8988T (cell line): ENCODE measurements at places on chromosomes 11 and 22.
A peak's percentile ranks its signal among the peaks of the same experiment; 100 is the strongest.

DNA sequence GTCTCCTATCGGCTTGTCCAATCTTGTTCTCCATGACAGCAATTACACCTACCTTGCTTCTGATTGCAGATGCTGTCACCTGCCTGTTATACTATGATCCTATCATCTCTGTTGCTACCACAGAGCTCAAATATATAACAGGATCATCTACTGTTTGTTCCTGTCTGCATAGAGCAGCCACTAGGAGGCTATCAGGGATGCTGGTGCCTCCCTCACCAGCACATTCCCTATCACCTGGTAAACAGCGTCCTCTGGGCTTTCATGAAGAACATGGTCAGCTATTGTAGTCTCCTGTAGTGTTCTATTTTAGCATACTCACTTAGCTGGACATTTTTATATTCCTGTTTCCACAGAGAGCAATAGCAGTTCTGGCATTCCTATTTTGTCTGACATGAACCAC is 87.8 kb upstream of the FAT3 start:
- DNase-seq, result no peak

DNA sequence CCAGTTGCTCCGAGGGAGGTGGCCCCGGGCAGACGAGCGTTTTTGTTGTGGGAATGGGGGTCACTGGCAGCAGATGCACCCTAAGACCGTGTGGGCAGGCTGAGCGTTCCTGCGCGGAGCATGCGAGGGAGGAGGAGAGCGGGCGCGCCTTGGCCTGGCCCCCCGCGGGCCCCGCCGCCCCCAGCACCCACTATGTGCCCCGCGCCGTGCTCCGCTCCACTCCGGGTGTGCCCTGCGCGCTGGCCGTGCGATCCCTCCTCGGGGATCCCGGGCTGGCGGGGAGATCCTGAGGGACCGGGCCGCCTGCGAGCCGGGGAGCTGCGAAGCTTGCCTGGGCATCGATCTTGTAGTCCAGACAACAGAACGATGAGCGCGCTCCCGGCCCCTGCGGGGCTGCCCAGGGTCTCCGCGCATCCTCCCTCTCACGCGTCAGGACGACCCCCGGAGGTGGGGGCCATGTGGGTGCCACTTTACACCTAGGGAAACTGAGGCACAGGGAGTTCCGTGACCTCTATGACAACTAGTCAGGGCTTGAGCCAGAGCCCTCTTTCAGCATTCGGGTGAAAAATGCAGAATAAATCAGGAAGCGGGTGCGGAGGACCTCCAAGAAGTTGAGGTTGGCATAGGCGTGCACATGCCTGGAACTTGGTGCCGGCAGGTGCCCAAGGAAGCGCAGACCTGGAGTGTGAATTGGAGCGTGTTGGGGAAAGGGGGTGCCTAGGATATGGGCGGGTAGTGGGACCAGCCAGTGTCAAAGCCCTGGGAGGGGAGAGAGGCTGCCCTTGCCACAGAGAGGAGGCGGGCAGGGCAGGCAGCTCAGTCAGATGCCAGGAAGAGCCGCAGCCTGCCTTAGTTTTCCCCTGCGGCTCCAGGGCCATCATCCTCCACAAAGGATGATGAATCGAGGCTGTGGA is 1.3 kb upstream of the KMT5B start:
- DNase-seq, result peak; percentile 41

DNA sequence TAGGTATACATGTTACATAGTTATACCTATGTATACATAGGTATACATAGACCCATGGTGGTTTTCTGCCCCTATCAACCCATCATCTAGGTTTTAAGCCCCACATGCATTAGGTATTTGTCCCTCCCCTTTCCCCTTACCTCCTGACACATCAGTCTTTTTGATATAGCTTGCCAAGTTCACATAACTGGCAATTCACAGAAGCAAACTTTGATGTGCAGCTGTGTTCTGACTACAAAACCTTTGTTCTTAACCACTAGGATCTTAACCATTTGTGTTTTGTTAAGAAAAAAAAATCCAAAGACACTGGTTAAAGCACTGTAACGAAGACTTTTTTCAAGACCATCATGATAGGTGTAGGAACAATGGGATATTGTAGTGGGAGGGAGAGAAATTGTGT is 42.9 kb upstream of the SLC5A1 start:
- DNase-seq, result no peak

DNA sequence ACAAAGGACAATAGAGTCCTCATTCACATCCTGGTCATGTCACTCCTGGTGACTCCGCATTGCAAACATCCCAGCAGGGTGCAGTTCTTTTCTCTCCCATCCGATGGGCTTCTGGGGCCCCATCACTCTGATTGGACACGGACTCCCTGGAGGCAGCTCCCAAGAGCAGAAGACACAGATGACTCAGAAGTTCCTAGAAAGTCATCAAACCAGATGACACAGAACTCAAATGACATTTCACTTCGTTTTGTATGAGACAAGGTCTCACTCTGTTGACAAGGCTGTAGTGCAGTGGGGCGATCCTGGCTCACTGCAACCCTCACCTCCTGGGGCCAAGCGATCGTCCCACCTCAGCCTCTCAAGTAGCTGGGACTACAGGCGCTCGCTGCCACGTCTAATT is 33.2 kb downstream of the ZNF195 start:
- no peak for DNase-seq

DNA sequence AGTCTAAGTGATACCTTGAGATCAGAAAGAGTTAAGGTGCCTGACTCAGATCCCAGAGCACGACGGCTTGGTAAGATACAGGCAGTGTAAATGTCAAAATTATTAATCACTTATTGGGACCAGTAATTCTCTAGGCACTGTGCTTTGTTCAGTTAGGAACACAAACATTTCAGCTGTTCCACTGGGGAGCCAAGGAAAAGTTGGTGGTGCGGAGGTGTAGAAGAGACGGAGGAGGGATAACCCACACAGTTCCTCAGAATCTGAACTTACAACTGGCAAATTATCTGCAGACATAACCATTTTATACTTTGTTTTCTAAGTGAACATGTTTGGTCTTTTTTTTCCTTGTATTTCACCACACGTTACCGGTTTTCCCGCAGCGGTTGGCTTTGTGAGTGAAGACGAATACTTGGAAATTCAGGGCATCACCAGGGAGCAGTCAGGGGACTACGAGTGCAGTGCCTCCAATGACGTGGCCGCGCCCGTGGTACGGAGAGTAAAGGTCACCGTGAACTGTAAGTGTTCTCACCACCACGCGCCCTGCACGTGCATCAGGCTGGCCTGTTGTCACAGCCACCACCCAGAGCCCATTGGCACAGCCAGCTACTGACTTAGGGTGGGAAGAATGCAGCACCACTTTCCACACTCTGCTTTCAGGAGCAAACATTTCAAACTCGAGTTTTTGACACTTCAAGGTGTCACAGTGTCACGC is 937.0 kb downstream of the NTM start:
- DNase-seq, result no peak

GRCh38 chr11:99176430-99176829 is 155.7 kb downstream of the CNTN5 start:
- DNase-seq, result no peak

DNA sequence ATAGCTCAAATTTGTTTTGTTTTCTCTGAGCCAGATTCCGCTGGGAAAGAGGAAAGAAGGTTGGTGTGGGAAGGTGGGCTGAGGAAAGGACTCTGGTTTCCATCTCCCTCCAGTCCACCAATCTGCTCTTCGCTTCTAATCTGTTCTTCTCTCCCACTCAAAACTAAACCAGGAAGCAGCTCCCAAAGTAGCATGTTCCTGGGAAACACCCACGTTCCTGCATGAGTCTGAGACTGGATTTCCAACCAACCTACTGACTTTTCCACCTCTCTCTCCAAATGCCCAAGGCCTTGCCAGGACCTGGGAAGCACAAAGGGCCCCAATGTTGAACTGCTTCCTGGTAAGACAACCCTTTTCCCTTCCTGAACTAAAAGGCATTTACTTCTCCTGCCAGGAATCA is 110.2 kb downstream of the WT1 start:
- DNase-seq, result no peak

DNA sequence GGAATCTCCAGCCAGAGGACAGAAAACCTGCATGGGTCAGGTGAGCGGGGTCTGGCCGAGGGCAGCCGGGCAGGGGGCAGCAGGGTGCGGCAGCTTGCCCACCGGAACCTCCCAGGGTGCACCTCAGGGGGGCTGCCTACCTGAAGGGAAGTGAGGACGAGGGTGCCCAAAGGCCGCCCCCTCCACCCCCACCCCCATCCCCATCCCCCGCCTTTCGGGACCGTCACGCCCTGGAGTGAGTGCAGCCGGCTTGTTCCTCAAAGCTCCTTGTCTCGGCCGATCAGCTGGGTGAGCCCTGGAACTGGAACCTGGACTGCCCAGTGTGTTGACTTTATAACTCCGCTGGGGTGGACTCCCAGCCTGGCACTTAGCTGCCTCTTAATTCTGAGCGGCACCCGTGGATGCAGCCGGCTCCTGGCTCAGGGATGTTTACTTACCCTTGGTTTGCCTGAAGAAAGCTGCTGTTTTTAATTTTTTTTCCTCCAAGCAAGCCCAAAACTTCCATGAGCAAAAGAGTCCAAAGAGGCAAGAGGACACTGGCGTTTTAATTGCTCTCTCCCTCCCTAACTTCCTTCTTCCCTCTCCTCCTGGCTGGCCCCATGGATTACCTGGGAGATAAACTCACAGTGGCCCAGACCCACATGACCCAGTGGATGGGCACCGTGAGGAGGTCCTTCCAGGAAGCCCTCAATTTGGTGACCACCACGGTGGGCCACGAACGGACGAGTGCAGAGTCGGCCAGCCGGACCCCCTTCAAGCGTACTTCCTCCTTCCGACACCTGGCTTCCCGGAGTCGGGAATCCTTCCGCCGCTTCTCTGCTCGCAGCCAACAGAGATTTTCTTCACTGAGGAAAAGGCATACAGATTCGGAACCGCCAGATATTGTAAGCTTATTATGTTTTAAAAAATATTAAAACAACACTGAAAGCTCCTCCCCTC is 87.8 kb upstream of the CRYBB3 start:
- DNase-seq, result no peak

GRCh38 chr11:85855341-85855656 is at the start of gene CCDC83:
CCDC83 (plus strand) TSS chr11:85855383; CDS start chr11:85865124, 9,741 bp downstream.
- DNase-seq, result no peak

DNA sequence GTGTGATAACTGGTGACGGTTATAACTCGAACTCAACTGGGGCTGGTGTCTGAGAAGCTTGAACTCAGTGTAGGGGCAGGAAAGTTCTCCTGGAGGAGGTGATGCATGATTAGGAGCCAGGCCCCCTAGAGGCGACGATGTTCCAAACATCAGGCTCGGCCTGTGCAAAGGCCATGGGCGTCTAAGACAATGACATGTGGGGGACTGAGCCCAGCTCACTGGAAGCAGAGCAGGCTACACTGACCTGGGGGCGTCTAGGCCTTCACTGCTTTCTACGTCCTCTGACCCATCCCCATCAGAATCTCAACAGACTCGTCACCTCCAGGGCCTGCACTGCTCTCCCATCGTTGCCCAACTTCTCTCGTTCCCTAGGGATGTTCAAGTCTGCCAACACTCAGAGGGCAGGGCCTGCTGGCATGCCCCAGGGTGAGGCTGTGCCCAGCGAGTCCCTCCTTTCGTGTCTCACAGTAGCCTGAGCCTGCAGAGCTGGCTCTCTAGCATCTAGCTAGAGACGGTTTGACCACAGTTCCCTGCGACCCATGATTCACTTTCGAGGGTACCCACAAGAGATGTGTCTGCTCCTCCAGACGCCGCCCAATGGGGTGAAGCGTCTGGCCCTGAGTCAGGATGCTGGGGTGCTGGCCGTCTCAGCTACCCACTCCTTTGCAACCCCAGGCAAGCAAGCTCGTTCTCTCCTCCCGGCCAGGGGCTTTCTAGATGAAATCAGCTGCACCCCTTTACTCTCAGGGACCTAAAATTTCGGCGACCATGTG is 1.1 kb upstream of the ATG16L2 start:
- DNase-seq, result peak; percentile 86

GRCh38 chr22:28703436-28703835 is 23.8 kb upstream of the TTC28 start:
- no peak for DNase-seq

DNA sequence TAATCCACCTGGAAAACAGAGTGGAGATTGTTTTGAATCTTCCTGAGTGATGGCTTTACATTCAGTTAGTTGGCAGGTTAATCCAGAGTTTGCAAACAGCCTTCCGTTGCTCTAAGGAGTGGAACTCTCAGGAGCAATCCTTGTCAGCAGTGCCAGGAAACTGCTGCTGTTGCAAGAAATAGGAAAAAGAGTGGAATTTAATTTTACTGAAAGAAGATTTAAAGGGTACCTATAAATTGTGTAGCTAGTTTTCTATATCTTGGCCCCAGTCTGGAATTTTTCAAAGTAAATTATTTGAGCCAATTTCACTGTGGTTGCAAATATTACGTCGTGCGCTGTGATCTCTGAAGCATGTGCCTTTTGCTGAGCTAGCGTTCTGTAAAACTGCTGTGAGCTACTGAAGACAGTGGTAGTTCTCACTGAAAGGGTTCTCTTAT is 55.5 kb upstream of the SLC5A12 start:
- no peak for DNase-seq

DNA sequence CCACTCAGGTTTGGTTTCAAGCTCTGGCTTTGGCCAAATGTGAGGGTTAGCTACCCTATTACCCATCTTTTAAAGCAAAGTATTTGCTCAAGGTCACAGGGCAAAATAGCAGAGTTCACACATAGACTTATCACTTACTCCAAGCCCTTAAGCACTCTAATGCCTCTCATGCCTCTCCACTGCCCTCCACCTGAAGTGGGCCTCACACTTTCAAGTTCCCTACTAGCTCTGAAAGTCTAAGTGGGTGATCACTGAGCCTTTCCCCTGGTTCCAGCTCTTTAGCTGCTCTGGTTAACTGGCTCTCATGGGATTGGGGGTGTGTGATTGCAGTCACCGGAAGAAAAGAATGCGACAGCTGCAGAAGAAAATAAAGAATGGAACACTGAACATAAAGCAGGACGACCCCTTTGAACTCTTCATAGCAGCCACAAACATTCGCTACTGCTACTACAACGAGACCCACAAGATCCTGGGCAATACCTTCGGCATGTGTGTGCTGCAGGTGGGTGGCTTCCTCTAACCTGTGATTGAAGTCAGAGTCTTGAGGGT is 6.4 kb downstream of the NAT10 start:
- no peak for DNase-seq

- DNase-seq, result peak; percentile 75
These were observed at the start of gene TLCD5 for GRCh38 chr11:120324932-120325810. TLCD5 (plus strand) TSS chr11:120325299; CDS start chr11:120327442, 2,143 bp downstream.

GRCh38 chr22:43390872-43391271 is 20.9 kb upstream of the MPPED1 start:
- no peak for DNase-seq

DNA sequence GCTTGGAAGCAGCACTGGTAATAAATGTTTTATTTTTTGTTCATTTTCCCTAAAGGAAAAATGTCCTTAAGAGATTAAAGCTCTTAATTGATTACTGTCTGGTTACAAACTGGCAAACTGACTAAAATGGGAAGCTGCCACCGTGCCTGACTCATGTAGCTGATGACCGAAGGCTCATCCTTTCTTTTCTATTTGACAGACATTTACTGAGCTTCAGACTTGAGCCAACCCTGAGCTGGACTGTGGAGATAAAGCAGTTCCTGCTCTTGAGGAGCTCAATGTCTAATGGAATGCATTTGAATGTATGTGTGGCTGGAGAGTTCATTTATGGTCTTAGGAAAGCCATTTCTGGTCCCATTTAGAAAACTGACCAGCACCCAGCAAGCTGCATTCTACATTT is 91.3 kb downstream of the RNF169 start:
- no peak for DNase-seq

- DNase-seq, result no peak
These were observed 371.5 kb downstream of the RAB38 start for GRCh38 chr11:87803748-87804147.
